Central memory CD4-positive, alpha-beta T cell (primary cell): ENCODE measurements at places on chromosomes 1 and 21.

DNA sequence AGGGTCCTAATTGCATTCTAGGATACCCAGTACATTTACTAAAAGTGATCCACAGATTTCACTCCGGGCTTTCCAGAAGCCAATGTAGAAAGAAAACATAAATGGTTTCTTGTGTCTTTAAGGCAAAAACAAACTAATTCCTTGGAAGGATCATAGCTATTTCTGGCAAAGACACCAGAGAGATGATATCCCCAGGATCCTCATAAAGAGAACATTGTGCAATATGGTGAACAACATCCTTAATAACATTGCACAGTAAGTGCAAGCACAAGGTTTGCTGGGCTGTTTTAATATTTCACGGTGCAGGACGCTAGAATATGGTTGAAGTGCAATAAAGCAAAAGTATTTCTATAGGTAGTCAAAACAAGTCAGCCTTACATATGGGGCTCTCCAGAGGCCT is 83.0 kb downstream of the NTPCR start:
- DNase-seq = no peak

DNA sequence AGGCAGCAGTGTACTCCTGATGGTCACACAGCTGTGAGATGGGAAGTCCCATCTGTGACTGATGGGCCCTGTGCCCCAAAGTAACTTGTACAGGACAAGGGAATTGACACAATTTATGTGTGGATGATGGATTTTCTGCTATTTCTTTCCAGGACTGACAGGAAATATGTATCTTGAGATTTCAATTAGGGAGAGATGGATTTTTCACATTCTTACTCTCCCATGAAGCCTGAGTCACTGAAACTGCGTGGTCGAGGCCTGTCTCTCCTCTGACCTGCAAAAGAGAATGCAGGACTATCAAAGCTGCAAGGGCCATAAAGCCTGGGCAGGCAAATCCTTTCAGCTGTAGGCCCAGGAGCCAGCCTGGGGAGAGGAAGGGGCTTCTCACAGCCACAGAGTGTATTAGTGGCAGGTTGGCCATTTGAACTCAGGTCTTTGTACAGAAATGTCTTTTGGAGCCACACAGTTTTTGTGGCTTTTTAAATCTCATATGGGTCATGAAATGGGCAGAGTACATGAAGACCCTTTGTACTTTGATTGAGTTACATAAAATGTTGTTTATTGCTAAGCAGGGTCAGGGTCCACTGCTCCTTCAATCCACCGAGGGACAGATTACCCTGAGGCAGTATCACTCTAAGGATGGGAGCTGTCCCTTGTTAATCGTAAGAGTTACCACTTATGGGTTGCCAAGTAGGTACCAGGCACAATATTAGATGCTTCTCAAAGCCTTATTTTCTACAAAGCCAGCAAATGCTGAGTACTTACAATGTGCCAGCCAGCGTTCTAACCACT is 14.8 kb downstream of the ALX3 start:
- DNase-seq = no peak

- no peak for DNase-seq
Measured at GRCh38 chr1:208433086-208433485, 188.9 kb upstream of the PLXNA2 start.

- DNase-seq = no peak
Measured at GRCh38 chr1:31531177-31531999, 44.9 kb upstream of the TINAGL1 start.

DNA sequence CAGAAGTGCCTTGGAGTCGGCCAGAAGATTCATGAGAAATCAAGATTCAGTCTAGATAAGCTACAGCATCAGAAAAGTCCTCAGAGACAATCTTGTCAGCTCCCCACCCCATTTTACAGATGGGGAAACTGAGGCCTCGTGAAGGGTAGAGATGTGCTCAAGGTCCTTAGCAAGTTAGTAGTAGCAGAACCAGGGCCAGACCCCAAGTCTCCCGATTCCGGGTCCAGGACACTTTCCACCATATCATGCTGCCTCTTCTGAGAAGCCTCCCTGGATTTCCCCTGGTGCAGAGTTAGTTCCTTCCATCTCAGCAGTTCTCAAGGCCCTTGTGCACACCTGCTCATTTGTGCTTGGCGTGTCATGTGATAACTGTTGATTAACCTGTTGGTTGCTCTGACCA is 91.5 kb upstream of the ACTL8 start:
- no peak for DNase-seq

DNA sequence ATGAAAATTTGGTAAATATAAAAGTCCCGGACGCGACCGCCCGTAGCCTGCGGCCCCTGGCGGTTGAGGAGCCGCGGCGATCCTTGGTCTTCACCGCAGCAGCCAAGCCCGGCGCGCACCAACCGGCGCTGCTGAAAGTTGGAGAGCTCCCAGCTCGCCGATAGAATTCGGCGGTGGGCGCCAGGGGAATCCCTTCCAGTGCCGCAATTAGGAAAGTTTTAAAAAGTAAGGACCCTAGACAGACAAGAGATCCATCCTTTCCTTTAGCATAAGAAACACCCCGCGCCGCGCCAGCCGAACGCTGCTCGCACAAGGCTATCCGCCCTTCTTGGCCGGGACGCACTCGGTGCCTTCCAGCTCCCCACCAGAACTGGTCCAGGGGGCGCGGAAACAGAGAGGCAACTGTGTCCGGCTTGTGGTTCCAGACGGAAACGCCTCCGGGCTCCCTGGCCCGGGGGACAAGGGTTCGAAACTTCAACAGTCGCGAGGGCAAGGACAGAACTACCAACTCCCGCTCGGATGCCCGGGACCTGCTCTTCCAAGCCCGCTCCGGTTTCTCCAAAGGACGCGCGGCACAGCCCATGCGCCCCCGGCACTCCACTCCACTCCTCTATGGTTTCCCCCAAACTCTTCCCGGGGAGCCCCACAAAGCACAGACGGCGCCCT is 1.7 kb downstream of the FAM78B start:
- DNase-seq = no peak

GRCh38 chr1:54798769-54799641 is 2.1 kb downstream of the TTC22 start:
- no peak for DNase-seq

DNA sequence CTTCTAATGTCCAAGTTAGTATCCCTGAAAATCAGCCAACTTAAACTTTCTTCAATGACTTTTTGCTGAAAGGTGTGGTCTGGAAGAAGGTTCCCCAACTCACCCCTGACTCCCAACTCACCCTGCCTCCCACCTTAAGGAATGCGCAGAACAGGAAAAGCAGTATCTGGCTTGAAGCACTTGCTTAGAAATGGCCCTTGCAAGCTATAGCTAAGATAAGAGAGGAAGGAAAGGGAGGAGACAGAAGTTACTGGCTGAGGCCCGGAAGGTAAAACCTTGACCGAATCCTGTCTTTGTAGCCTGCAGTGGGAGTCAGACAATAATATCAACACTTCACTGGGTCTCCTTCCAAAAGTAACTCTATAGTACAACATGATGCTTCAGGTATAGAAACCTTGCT is 2.9 kb downstream of the CYYR1 start:
- no peak for DNase-seq

- no peak for DNase-seq
Measured at GRCh38 chr1:67308136-67308535, 463 bp downstream of the IL12RB2 start.

- no peak for DNase-seq
Measured at GRCh38 chr1:10630661-10631120, 155.9 kb downstream of the PEX14 start.

GRCh38 chr1:167720965-167721616 is 691 bp upstream of the MPZL1 start:
- no peak for DNase-seq
